Lung (tissue), 17 donors: ENCODE measurements at places on chromosomes 7 and 10. TPM values are rescaled to one million over a fixed set of nuclear protein-coding genes. Genes with fewer than 3 reads are reported as not detected.

- no peak overlapping the region for H3K27ac ChIP-seq
These were observed 18.0 kb upstream of the TBXAS1 start for GRCh38 chr7:139811066-139811465.

DNA sequence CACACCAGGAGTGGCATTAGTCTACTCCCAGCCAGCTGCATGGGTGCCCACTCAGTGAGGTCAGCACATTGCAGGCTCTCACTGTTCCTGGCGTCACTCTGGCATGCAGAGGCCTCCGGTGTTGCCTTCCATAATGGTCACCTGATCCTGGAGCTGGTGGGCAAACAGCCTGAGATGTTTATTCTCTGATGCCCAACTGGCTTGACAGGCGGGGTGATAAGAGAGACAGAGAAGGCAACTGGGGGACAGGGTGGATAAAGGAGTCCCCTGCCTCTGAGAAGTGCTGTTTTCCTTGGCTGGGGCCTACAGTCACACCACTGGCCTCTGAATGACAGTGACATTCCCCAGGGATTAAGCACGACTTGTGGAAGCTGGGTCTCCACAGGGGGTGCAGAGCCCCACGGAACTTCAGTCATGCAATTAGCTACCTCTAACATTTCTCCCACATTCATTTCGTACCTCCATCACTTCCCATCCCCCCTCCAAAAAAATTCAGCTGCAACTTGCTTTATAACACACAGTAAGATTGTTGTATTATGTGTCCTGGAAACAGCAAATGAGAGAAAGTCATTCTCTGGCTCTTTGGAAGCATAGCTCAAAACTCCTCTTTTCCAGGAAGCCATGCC, 7.1 kb upstream of the RBM20 start:
- no peak overlapping the region for H3K27ac ChIP-seq
- H3K27me3 ChIP-seq = peaks cover 17% of the 10 kb centered on the region
- DNase-seq = peak; percentile 42
- H3K4me1 ChIP-seq = no peaks in the 10 kb centered on the region

GRCh38 chr7:65265933-65266519, 107.6 kb upstream of the ZNF92 start:
- no peak overlapping the region for H3K27ac ChIP-seq
- H3K4me1 ChIP-seq = no peaks in the 10 kb centered on the region
- H3K27me3 ChIP-seq = no peaks in the 10 kb centered on the region
- no peak overlapping the region for H3K4me3 ChIP-seq
- no peak for DNase-seq

- no peak for DNase-seq
- H3K4me3 ChIP-seq = no peak overlapping the region
- H3K36me3 ChIP-seq = no peaks in the 10 kb centered on the region
- no peaks in the 10 kb centered on the region for H3K27me3 ChIP-seq
- H3K27ac ChIP-seq = no peak overlapping the region
- no peaks in the 10 kb centered on the region for H3K4me1 ChIP-seq
These were observed 444.1 kb downstream of the GRID1 start for GRCh38 chr10:85922356-85923129.

DNA sequence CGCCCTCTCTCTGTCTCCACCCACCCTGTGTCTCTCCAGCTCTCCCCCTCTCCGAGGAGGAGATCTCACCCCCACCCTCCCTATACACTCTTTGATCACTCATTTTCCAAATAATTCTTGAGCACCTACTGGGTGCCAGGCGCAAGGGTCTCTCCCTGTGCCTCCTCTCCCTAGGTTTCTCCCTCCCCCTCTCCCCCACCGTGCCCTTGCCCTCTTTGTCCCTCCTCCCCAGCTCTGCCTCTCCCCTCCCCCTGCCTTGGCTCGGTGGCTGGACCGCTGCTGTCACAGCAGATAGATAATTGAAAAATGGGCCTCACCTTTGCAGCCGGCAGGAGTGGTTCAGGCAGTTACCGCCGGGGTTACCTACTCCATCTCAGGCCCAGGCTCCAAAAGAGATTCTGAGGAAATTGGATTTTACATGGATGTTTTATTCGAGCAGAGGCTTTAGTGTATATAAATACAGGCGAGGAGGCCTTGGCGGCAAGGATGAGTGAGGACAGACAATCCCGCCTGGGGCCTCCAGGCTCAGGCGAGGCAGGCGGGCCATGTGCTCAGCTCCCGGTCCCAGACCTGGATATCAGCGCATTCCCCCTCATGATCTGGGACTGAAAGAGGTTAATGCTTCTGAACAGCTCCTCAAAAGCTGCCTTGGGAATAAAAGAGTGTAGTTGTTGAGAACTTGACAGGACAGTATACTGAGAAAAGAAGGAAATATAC, 60.8 kb upstream of the BTRC start:
- H3K4me3 ChIP-seq = no peak overlapping the region
- peaks cover 18% of the 10 kb centered on the region for H3K27me3 ChIP-seq
- no peaks in the 10 kb centered on the region for H3K36me3 ChIP-seq

- no peak for DNase-seq
- H3K27me3 ChIP-seq = no peaks in the 10 kb centered on the region
- H3K27ac ChIP-seq = no peak overlapping the region
- no peaks in the 10 kb centered on the region for H3K4me1 ChIP-seq
- no peak overlapping the region for H3K4me3 ChIP-seq
- no peaks in the 10 kb centered on the region for H3K36me3 ChIP-seq
These were observed 168.8 kb upstream of the POT1 start for GRCh38 chr7:125098377-125098970.

- DNase-seq = no peak
- H3K4me3 ChIP-seq = no peak overlapping the region
- no peak overlapping the region for H3K27ac ChIP-seq
These were observed 7.0 kb downstream of the BMPR1A start for GRCh38 chr10:86763404-86763803.

Gene TMEM236
- total RNA-seq = 2.1 TPM

Gene TMEM229A
- 0.34 TPM for total RNA-seq
